ENCODE measurements at places on chromosomes 5 and 9.

GRCh38 chr5:158727136-158727535 lies 372.6 kb downstream of the EBF1 start:
- DNase-seq = no peak

GRCh38 chr5:178359738-178360137 lies 127.1 kb upstream of the PHYKPL start:
- DNase-seq = no peak

DNA sequence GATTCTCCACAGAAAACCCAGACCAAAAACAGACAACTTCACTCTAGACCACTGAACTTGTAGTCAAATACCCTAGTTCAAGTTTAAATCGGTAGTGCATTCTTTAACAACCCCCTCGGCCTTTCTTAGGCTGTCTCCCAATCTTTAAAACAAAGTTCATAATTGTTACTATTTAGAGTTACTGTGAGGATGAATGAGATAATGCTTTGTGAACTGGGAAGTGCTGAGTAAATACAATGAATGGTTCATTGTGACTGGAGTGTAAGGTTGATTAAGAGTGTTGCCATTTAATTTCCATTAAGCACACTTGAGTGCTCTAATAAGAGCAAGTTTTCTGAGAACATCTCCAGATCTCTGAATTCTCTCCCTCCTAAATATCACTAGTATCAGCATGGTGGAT lies 228.8 kb upstream of the PIK3R1 start:
- no peak for DNase-seq

DNA sequence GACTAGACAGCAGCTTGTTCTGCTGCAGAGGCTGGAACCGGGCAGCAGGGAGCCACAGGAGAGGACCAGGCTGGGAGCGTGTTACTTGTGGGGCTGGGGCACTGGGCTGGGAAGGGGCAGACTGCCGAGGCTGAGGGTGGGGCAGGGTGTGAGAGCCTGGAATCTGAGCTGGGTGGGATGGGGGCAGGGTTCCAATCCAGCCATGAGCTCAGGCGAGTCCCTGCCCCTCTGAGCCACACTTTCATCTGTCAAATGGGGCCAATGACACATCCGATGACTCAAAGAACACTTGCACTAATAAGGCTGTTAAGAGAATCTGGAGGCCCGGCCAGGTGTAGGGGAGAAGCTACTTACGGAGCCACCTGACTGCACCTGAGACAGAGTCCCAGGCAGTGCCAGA lies 18.7 kb upstream of the WDR38 start:
- DNase-seq = peak; percentile 73

DNA sequence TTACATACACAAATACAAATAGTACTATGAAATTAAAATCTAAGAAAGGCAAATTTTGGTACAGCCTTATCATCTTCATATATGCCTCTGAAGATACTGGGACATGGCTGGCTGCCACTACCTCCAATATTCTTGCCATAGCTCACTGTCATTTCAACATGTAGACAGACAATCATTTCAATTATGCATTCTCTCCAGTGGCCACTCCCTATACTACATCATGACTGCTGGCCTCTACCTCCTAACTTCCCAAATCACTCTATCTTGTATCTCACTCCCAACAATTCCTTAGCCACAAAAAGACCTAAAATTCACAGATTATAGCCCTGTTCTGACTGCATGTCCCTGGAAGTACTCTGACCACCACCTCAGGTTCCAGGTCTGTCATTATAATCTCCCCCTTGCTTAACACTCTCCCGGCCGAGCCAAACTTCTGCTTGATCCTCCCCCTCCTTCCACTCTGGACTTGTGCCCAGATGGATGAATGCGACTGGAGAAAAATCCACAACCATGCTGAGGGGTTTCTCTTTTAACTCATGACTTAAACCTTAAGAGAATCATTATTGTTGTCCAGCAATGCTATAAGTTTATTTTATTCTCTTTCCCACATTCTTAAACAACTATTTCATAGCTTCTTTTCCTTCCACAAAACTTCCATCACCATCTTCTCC lies 225.3 kb upstream of the TLE4 start:
- peak; percentile 53 for DNase-seq

- no peak for DNase-seq
Observed at GRCh38 chr5:7871653-7872052, 2.7 kb downstream of the MTRR start.

All from fibroblast of skin of scalp (primary cell).